Lower lobe of right lung (tissue), 2 donors: ENCODE measurements at places on chromosomes 2 and 18.

DNA sequence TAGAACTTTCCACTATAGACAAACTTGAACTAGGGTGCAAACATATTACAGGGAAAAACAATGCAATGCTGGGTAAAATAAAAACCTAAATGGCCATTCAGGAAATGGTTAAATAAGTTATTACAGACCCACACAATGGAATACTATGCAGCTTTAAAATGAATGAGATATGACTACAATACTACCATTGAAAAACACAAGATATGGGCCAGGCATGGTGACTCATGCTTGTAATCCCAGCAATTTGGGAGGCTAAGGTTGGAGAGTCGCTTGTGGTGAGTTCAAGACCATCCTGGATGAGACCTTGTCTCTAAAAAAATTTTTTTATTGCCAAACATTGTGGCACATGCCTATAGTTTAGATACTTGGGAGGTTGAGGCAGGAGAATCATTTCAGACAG is 6.8 kb downstream of the PECR start:
- no peak for DNase-seq

DNA sequence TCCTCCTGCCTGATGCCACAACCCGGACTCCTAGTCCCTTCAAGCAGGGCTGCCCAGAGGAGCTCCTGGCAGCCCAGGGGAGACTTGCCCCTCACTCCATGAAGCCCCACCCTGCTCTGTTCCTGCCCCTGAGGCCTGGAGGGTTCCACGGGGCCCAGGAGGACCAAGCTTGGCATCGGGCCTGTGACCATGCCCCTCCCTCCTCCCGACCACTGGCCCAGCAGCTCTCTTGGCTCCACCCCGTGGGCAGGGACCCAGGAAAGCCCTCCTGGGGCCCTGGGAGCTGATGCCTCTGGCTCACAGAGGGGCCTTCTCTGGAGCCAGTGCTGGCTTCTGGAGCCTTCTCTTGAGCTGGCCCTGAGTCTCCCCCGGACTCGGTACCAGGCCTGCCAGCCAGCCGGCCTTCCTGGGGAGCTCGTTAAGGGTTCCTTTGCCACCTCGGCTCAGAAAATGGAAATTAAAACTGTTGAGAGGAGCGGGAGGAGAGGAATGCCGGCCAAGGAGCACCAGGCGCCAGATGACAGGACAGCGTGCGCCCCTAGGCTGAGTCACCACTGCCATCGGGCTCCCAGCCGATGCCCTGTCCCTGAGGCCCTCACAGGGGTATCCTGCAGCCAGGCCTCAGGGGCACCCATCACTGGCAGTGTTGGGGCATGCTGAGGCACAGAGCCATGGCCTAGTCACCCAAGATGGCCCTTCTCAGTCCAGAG is 40.6 kb upstream of the SNED1 start:
- DNase-seq, result no peak

DNA sequence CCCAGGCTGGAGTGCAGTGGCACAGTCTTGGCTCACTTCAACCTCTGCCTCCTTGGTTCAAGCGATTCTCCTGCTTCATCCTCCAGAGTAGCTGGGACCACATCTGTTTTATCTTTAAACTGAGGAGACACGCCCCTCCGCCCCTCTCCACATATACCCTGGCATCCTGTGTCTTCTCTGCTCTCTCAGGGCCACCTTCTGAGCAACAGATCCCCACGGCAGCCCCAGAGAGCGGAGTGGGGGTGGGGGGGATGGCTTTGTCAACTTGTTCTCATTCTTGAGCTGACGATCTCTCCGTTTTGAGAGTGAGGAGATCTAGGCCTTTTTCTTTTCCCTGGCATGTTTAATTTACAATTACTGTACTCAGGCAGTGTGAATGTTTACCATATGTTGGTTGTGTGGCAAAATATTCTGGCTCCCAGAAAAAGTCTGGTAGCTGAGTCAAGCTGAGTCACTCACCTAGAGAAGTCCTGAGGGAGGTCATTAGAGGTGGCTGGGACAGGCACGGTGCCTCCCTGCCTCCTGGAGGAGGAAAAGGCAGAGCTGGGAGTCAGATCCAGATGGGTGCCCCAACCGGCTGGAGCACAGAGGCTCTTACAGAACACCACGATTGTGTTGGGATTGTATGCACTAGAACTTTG is 19.5 kb upstream of the ID2 start:
- DNase-seq, result peak; percentile 28

DNA sequence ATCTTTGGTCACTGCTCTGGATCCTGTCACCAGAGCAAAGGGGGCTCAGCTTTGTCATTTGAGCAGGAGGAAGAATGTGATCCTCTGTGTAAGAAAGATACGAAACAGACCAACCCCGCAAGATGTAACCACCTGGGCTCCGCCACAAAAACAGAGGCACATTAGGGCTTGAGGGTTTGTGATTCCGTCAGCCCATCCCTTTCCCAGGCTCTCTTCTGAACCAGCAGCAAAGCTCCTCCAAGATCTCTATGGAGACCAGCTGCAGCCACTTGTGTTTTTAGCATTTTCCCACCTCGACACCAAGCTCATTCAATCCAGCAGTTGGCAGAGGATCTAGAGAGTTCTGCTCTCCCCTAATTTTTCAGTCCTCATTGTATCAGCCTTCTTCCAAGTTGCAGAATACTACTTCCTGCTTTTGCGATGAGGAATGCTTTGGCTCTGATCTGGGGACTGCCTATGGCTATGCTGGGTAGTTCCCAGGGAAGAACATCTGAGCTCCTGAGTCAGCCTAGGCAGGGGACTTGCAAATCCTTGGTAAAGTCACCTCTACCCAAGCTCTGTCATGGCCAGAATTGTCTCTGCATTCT is 139.6 kb upstream of the RAB12 start:
- DNase-seq, result no peak

DNA sequence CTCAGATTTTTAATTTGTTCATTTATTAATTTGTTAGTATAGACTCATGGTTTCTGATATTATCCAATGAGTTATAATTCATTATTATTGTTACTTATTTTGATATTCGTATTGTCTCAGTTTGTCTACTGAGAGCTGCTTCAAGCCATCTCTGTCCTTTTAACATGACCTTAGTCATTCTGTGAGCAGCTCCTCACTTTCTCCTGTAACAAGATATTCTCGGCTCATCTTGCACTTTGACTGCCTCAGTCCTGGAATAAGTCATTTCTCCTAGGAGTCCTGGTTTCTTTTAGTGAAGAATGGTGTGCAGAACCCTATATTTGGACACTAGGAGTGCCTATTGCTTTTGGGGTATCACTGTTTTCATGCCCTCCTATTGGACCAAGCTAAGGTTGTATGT is 13.2 kb downstream of the ASB1 start:
- no peak for DNase-seq

GRCh38 chr18:31042084-31042405 is 497 bp downstream of the DSC3 start:
- no peak for DNase-seq

GRCh38 chr2:223554923-223555322 is 47.2 kb downstream of the SCG2 start:
- no peak for DNase-seq

DNA sequence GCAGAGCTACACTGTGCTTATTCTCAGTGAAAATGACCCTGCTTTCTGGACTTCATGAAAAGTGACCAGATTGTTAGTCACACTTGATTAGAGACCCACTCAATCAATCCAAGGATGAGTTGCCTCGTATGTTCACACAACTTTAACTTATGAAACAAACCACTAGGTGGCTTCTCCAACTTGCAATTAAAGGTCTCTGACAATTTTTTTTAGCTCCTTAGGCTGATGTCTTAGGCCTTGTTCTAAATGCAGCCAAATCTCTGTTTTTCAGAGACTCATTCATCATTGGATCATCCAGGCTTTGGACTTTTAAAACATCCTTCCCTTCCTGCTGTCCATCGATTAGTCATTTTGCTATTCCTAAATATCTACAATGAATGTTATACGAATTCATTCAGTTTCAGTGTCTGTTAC is 63.4 kb downstream of the MREG start:
- no peak for DNase-seq

DNA sequence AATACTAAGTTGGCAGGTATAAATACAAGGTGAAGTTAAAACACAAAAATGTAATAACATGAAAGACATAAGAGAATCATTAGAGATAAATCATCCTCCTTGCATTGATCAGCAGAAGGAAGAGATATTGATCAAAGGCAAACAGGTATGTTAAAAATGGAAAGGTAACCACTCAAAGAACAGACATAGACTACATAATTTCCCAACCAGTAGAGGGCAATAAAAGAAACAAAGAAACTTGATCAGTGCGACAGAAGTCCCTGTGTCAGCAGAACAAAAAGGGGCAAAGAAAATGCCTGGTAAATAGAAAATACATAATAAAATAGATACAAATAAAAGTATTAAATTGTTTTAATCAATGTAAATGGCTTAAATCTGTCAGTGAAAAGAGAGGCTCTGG is 53.6 kb downstream of the FAM228A start:
- no peak for DNase-seq

DNA sequence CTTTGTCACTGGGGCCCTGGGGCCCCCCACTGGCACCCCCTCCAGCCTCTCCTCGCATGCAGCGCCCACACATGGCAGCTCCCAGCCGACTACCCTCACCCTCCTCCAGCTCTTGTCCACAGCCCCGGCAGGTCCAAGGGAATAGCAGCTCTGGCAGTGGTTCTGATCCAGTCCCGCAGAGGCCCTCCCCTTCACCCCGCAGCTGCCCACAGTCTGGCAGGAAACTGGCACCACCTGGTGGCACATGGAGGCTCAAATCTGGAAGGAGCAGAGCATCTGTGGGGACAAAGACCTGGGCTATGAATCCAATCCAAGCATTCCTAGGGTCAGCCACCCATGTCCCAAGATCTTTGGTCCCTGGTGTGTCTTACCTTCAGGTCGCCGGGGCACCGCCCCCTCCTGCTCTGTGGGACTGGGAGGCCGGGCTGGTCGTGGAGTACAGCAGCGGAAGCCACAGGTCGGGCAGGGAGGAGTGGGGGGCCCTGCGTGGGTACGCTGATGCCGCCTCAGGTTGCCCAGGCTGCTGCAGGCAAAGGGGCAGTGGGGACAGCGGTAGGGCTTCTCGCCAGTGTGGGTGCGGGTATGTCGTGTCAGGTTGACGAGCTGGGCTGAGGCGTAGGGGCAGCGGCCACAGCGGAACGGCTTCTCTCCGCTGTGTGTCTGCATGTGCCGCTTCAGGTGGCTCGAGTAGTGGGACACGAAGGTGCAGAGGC is 2.3 kb downstream of the ZNF513 start:
- DNase-seq, result no peak

GRCh38 chr2:1413156-1413710 is at the start of gene TPO:
Gene TPO, plus strand, starts transcription at chr2:1413463. Its CDS starts 946 bp downstream, at chr2:1414409.
- no peak for DNase-seq

GRCh38 chr18:56036741-56037140 is 448.7 kb upstream of the TCF4 start:
- no peak for DNase-seq

DNA sequence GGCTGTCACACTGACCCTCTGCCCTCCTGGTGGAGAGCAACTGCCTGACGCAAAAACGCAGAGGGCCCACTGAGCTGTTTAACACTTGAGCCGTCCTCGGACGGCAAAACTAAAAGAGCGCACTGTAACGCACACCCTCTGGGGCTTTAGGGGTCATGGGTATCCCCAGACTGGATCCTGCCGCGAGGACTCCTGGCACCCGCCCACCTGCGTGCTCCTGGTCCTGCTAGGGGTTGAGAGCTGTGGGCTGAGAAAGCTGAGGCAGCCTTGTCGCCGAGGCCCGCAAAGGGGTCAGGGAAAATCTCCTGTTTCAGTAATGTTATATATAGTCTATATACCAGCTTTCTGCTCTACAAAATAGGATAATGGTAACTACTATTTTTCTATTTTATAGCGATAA is 39.1 kb downstream of the MDH1 start:
- DNase-seq, result no peak

DNA sequence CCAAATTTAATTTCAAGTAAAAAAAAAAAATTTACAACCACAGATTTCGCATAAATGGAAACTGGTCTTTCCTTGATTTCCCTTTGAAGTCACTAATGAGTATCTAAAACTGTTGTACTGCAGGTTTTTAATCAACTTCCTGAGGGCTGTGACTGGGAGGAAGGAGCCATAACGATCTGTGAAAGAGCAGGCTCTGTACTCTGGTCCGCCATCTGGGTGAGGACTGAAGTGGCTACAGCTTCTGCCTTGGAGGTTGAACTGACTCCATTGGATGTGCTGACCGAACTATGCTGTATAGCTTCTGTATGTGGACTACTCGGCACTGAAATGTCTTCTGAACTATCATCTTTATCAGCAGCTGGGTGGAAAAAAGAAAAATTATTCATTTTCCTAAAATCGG is 69.3 kb upstream of the CHN1 start:
- no peak for DNase-seq

DNA sequence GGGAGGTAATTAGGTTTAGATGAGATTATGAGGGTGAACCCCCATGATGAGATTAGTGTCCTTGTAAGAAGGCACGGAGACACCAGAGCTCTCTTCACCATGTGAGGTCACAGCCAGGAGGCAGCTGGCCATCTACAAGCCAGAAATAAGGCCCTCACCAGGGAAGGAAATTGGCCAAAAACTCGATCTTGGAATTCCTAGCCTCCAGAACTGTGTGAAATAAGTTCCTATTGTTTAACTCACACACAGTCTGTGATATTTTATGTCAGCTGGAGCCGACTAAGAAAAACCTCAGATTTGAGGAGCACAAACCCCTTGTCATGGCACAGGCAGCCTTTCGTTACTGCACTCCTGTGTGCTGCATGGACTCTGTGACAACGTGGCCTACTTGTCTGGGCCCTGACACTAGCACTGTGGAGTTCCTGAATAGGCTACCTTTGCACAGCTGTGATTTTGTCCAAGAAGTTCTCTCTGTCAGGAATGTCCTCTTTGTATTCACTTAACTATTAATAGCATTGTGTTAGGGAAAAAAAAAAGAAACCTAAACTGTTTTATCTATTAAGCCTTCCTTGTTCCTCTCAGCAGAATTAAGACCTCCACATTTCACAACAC is 319.8 kb downstream of the TDRD15 start:
- no peak for DNase-seq

DNA sequence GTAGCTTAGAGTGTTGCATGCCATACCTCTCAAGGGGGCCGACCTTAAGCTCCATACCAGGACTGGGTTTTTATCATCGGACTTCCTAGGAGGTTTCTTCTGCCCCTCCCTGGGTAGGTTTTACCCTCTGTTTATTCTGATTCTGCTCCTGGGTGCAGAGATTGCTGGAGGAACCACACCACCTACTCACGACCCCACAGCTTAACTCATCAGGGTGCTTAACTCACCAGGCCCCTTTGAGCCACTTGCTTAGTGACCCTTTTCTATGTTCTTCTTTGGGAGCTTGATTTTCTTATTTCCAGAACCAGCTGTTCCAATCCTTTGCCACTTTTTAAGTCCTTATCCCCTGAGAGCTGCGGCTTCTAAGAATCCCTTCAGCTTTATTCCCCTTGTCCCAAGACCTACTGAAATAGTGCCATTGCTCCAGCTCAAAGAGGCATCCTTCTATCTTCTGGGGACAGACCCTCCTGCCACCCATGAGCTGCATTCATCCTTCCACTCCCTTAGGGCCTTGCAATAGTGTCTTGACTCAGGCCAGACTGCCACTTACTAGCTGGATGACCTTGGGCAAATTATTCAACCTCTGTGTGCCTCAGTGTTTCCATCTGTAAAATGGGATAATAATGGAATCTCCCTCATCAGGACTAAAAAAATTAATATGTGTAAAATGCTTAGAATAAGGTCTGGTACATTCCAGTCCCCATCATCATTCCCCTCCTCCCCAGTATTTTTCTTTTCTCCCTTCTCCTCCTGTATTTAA is 5.8 kb downstream of the OXER1 start:
- no peak for DNase-seq

- no peak for DNase-seq
These were observed 217.1 kb downstream of the DYM start for GRCh38 chr18:49243391-49243790.
